Activated CD4-positive, CD25-positive, alpha-beta regulatory T cell (primary cell): ENCODE measurements at places on chromosomes 16 and 17.

GRCh38 chr17:1716912-1717695, 6.9 kb upstream of the TLCD2 start:
- peak; percentile 74 for DNase-seq

- no peak for DNase-seq
Measured at GRCh38 chr17:1907216-1907631, 77.4 kb downstream of the RPA1 start.

DNA sequence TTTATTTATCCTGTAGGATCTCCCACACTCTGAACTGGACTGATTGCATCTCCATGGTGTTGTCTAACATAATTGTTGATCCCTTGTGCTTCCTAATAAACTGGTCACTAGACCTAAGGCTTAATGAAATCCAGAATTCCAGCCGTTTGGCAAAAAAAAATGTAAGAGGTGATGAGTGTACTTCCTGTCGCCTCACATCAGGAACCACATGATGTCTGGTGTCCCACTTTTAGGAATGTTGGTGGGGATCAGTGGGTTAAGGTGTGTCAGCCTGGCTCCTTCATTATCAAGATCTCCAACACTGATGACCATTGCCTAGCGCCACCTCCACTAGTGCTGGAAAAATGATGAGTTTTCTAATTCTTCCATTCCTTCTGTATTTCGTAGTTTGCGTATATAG, 18.6 kb upstream of the LONP2 start:
- DNase-seq: no peak

DNA sequence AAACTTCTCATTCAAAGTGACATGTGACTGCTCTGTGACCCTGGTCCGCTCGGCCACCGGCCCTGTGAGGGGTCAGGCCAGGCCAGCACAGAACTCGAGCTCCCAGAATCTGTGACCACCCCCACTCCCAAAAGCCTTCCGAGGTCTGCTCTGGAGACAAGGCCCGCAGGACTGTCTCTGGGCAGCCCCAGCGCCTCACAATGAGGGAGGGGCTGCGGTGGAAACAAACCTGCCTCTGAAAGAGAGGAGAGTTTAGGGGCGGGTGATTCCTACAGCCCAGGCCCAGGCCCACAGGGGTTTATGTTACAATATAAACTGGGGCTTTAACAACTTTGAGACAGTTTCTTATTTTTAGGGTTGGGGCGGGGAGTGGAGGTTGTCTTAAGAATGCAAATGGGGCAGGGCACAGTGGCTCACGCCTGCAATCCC, 19.9 kb downstream of the IGFBP4 start:
- DNase-seq: no peak

GRCh38 chr17:75557075-75557851, 30.3 kb upstream of the MYO15B start:
- DNase-seq: no peak

DNA sequence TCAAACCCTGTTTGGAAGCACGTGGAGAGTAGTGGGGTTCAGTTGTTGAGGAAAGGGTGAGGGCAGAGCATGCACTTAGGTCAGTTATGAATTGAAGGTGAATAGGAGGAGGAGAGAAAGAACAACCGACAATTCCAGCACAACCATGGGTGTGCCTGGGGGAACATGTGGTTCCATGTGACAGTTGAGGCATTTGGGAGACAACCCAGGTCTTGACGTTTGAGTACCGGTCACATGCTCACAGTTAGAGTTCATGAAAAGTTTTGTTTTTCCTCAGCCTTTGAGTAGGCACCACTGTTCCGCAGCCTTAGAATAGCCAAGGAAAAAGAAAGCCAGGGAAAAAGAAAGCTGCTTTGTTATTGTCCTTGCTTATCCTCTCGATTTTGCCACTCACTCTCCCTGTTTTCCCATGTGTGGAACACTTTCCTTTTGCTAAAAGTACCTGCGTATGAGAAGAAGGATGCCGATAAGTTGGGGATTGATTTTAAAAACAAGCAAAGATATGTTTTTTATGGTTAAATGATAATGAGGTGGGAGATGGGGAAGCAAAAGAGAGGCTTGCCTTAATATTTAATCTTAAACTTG, 25.6 kb upstream of the ABCC11 start:
- no peak for DNase-seq

DNA sequence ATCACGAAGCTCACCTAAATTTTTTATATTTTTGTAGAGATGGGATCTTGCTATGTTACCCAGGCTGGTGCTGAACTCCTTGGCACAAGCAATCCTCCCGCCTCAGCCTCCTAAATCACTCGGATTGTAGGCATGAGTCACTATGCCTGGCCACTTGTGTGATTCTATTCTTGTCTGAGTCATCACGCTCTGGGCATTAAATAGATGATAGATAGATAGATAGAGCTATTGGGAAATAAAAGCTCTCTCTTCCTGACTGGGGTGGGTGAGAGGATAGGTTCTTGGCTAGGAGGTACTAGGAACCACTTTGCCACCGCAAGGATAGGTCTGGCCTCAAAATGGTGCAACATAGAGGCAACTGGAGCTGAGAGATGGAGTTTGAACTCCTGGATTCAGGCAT, 21.4 kb upstream of the CACNG3 start:
- no peak for DNase-seq
